ENCODE measurements at places on chromosomes 11 and 22.

GRCh38 chr11:96207459-96208449 lies 135.2 kb downstream of the MAML2 start:
- no peak for DNase-seq

DNA sequence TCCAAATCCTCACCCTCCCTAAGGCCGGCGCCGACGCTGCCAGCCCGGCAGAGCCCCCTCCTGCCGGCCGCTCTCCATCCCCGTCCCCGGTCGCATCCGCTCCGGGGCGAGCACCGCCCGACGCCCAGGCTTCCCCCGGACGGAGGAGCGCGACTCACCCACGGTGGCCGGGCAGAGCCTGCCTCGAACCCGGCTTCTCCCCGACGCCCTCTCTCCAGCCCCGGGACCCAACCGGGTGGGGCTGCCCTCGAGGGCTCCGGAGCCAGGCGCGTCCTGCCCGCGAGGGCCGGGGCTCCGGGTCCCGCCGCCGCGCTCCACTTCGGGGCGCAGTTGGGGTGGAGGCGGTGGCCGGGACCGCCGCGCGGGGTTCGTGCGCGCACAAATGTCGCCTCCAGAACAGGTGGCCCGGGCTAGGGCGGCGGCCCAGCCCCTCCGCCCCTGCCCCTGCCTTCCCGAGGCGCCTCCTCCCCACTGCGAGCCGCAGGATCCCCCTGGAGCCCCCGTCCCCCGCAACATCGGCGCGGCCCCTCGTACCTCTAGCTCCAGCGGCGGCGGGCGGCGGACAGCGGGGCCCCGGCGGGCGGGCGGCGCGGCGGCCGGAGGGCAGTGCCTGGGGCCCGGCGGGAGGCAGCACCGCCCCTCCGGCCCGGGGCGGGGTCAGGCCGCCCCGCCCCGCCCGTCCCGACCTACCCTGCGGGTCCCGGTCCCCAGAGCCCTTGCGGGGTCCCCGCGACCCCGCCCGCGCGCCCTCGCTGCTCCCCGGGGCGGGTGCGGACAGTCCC lies at the start of gene A4GALT:
Gene A4GALT (minus strand): TSS at position 608 of the 782 bp plus-strand sequence. CDS start 26,919 bp downstream, outside the sequence.
- no peak for DNase-seq

- no peak for DNase-seq
Observed at GRCh38 chr11:69861901-69862300, 42.7 kb upstream of the FGF3 start.

DNA sequence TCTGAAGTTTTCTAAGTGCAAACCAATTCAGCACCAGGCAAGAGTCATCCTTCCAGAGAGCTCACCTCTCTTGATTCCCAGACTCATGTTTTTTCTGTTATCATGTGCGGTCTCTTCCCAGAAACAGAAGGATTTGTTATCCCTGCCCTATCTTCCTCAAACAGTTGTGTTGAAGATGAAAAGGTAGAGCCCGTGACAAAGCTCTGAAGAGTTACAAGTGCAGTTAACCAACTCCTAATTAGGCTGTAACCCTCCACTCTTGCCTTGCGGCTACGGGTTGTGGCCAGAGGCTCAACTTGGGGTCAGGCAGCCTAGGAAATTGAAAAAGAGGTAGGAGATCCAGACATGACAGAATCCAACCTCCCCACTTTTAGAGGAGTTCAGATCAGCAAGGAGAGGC lies 76.2 kb upstream of the CADM1 start:
- DNase-seq: no peak

DNA sequence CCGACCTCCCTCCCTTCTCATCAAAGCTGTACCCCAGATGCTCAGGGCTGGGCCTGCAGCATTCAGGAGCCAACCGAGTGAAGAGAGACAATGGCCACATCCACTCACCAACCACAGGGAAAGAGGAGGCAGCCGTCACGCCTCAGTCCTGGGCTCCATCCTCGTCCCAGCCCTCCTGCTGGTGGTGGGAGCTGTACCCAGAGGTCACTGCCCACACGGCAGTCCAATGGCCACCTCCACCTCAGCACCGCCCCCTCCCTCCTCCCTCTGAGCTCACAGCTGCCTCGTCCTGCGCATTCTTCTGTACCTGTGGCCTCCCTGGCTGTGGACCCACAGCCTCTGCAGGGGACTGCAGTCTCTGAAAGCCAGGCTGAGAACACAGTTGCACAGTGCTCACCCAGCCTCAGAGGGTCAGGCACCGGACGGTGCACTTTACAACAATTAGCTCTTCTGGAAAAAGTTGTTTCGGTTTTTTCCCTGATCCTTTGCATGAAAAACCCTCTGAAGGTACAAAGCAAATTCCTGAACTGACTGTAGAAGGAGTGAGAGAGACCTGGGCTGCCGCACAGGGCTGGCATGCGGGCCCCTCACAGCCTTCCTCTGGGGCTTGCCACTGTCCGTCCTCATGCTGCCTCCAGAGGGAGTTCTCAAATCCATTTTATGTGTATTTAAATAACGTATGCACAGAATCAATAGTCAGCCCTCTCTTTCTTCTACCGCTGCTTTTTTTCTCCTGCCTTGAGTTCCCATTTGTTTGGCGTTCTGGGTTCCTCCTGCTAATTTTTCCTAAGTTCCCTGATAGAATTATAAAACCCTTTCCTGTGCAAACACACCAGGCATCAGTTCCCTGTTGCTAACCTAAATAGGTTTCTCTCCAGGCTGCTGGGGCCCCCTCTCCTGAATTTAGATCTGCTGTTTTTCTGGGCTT lies 52.7 kb downstream of the PHF21B start:
- DNase-seq: no peak

DNA sequence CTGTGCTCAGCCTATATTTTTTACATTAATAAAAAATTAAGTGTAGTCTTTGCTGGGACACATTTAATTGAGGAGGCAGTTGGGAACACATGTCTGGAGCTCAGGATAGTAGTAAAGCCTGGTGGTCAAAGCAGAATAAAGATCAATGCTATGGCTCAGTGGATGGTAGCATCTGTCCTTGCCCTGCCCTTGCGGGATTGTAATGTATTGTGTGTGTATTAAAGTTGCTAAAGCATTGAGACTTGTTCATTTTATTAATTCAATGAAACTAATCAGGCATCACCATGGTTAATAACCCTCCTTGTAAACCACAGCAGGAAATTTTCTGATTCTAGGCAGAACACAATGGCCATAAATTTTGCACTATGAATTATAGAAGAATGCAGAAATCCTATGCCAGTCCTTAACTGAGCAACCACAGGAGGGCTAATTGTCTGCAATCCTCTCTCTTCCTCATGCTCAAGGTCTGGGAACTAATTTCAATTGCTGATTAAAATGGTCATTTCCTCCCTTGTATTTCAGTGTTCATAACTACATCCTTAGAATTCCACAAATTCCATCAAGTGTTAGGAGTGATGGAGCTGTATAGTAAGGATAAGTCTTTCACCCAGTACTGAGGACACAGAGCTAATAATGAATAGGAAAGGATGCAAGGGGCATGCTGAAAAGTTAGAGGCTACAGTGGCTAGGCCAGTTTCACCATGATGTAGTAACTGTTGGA lies 403.2 kb upstream of the DDI1 start:
- no peak for DNase-seq

DNA sequence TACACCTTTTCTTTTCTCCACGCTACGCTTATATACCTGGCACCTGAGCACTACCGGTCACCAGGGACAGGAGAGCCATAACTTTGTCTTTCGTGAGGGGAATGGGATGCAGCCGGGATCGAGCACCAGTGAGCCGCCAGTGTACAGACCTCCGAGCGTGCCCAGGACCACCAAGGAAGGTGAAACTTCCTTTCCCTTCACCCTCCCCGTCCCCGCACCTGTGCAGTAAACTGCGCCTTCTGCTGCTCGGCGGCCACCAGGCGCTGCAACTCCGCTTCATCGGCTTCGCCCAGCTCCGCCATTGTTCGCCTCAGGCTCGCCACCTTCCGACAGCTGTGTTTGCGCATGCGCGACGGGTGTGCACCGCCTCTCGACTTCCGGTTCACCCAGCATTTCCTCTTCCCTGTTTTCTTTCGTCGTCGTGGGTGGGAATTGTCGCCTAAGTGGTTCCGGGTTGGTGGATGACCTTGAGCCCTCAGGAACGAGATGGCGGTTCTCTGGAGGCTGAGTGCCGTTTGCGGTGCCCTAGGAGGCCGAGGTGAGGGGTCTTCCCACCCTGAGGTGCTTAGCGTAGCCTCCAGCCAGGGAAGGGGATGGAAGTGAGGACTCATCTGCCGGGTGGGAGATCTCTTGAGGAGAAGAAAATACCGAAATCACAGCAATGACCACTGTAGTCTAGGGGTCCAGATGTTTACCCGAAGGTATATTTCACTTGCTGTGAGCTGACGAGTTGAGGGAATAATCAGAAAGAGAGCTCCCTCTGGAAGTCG lies at the start of the genes SDHD and TIMM8B:
Gene SDHD (plus strand): TSS at position 452 of the 770 bp plus-strand sequence. CDS start 35 bp downstream, at position 487.
Gene TIMM8B (minus strand): TSS at position 335 of the 770 bp plus-strand sequence. CDS start 33 bp downstream, at position 302.
- DNase-seq: peak; percentile 89

- no peak for DNase-seq
Observed at GRCh38 chr11:57368845-57369232, 12.1 kb downstream of the PRG3 start.

DNA sequence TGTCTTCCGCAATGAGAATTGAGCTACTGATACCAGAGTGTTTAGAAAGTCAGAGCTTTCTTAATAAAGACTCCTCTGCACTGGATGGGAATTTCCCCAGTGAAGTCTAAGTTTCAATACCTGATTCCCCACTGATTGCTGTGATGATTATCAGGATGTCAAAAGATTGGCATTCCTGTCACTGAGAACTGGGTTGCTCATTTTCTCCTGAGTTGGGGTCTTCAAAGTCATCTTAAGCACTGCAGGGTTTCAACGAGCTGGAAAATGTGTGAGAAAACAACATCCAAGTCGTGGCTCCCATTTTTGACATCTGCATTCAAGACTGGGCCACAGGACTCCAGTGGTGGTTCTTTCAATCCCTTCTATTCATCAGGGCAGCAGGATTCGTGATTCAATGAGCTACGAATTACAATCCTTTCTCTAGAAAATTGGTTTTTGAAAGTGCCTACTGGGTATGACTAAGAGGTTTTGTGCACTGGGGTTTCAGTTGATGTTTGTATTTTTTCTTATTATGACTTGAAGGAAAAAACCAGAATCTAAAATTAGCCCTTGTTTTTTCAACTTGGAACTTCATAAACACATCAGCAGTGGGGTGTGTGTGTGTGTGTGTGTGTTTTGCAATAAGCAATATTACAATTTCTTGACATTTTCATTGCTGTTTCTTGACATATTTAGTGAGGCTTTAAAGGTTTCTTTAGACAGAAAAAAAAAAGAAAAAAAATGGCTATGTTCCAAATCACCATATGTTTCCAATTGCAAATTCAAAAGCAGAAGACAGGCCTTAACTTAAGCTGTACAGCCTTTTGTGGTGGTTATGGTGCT lies 233.0 kb downstream of the FAM76B start:
- DNase-seq: no peak

DNA sequence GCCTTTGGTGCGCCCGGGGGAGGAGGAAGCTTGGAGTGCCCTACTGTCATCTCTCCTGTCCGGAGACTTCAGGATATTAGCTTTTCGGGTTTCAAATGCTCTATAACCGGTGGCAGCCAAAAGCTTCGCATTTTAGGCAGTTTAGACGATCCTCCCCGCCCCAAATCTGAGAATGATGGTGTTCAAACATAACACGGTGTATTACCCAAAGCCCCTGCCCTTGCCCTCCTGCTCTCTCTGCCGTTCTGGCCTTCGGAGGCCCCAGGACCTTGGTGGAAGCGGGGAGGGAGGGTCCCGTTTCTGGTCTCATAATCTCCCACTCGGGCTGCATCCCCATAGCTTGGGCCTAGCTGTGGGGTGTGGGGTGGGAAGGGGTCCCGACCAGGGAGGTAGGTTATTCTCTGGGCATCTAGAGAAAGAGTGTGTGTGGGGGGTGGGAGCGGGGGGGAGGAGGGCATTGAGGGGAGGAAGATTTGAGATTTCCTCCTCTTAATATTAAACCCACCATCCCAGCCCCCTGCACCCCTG lies 2.3 kb downstream of the PKNOX2 start:
- DNase-seq: no peak

Measured in activated CD8-positive, alpha-beta memory T cell treated with anti-CD3 and anti-CD28 coated beads for 1 hour (primary cell).